ENCODE measurements at places on chromosomes 1 and 21. TPM values are rescaled to one million over a fixed set of nuclear protein-coding genes. Genes with fewer than 3 reads are reported as not detected.

DNA sequence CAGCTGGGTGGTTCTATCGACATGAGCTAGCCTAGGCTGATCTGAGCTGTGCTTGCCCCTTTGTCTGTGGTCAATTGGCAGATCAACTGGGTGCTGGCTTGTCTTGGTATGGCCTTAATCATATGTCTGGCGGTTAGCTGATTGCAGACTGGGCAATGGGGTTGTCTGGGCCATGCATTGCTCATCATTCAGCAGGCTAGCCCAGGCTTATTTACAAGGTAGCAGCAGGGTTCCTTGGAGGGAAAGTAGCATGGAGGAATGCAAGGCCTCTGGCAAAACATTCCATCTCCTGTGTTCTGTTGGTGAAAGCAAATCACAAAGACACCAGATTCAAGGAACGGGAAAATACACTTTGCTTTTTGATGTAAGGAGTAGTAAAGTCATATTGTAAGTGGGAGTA is 84.0 kb upstream of the IVNS1ABP start:
- no peaks in the 10 kb centered on the region for H3K4me1 ChIP-seq
- H3K4me3 ChIP-seq = no peak overlapping the region
- DNase-seq = no peak
- no peaks in the 10 kb centered on the region for H3K27me3 ChIP-seq
- no peaks in the 10 kb centered on the region for H3K36me3 ChIP-seq
- H3K27ac ChIP-seq = no peak overlapping the region

GRCh38 chr1:207826557-207827487 is 75.0 kb downstream of the CD46 start:
- peak; percentile 50 for DNase-seq
- H3K36me3 ChIP-seq = no peaks in the 10 kb centered on the region
- no peak overlapping the region for H3K4me3 ChIP-seq
- no peaks in the 10 kb centered on the region for H3K27me3 ChIP-seq
- peaks cover 75% of the 10 kb centered on the region for H3K4me1 ChIP-seq

DNA sequence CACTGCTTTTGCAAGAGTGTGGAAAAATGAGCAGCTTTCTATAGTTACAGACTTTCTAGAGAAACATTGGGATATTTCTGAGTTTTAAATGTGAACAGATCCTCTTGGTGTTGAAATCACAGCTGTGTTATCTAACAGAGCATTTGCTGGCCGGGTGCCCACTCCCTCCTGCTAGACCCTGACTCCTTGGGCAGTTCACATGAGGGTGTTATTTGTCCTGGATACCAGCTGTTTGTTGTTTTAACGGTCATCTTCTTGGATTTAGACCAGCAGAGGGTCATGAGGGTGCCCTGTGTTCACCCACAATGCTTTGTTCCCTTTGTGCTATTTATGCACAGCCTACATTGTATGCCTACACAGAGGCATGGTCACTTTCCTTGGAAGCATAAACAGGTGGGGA is 67.1 kb downstream of the CENPF start:
- no peaks in the 10 kb centered on the region for H3K4me1 ChIP-seq
- no peaks in the 10 kb centered on the region for H3K36me3 ChIP-seq
- H3K27ac ChIP-seq = no peak overlapping the region

- H3K27ac ChIP-seq = no peak overlapping the region
- H3K36me3 ChIP-seq = no peaks in the 10 kb centered on the region
- no peak for DNase-seq
- no peak overlapping the region for H3K4me3 ChIP-seq
- no peaks in the 10 kb centered on the region for H3K27me3 ChIP-seq
These were observed 3.1 kb downstream of the PADI1 start for GRCh38 chr1:17207966-17208418.

DNA sequence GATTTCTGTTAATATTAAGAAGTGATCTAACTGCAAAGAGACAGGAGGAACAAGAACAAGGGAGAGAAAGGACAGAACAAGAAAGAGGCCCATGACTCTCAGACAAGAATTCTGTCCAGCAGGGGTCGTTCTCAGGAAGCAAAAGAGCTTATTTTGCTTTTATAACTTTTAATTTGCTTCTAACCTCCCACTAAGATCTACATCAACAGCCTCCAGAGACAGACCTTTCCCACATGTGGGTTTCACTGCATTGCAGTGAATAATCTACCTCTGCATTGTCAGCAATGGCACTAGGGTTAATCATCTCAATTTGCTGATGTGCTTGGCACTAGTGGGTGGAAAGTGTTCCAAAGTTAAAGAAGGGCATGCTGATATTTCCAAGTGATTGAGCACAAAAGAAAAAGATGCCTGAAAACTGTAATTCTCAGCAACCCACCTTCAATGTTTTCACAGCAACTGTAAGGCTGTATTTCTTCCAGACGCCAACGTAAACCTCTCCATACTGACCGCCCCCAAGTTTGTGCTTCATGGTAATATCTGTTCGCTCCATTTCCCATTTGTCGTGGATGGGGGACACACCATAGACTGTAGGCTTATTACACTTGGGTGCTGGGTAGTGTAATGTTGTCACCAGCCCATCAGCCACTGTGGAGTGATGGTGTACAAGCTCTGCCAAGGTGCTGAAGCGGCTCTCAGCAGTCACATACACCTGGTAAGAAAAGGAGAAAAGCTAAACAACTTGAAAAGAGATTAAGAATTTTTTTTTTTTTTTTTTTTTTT is 39.5 kb downstream of the TOR3A start:
- H3K27ac ChIP-seq = no peak overlapping the region
- no peaks in the 10 kb centered on the region for H3K4me1 ChIP-seq
- no peaks in the 10 kb centered on the region for H3K27me3 ChIP-seq
- no peak overlapping the region for H3K4me3 ChIP-seq
- peaks cover 9% of the 10 kb centered on the region for H3K36me3 ChIP-seq

DNA sequence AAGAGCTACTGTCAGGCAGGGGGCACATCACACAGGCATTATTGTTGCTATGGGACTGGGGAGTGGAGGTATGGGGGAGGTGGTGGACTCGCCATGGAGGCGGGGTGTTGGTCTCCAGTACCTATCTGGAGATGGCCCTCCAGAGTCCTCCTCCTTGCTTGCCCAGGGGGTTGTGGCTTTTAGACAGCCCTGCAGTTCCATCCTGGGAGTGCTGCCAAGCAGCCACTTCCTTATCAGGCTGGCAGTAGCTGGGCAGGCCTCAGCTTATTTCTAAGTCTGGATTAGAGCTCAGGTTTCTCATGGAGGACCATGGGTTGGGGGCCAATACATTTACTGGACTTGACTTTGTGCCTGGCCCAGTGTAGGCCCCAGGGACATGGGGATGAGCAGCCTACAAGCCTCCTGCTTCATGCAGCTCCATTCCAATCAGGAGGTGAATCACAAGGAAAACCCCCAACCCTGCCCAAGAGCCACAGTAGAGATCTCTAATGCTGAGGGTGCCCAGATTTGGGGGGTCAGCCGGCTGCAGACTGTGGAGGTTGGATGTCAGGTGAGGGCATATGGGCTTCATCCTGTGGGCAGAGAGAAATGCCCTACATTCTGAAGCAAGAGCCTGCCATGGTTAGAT is 210.7 kb upstream of the EDN2 start:
- no peak overlapping the region for H3K27ac ChIP-seq
- H3K36me3 ChIP-seq = no peaks in the 10 kb centered on the region
- H3K4me3 ChIP-seq = no peak overlapping the region
- H3K27me3 ChIP-seq = no peaks in the 10 kb centered on the region

The KRTAP13-2 gene
- total RNA-seq = not detected

- no peak overlapping the region for H3K27ac ChIP-seq
- H3K4me1 ChIP-seq = no peaks in the 10 kb centered on the region
- H3K4me3 ChIP-seq = no peak overlapping the region
- H3K36me3 ChIP-seq = no peaks in the 10 kb centered on the region
- DNase-seq = no peak
- no peaks in the 10 kb centered on the region for H3K27me3 ChIP-seq
These were observed 146.1 kb upstream of the VANGL1 start for GRCh38 chr1:115495625-115496024.
